ENCODE measurements at places on chromosomes 6 and 20. TPM values are rescaled to one million over a fixed set of nuclear protein-coding genes. Genes with fewer than 3 reads are reported as not detected.

- DNase-seq: peak; percentile 39
Measured at GRCh38 chr20:17910828-17911294, 57.7 kb downstream of the SNX5 start.

Gene SPATS1
- total RNA-seq: not detected

GRCh38 chr6:74826263-74826662 lies 379.6 kb downstream of the COL12A1 start:
- no peak for DNase-seq

- no peak for DNase-seq
Measured at GRCh38 chr6:79687759-79688158, 56.6 kb downstream of the SH3BGRL2 start.

DNA sequence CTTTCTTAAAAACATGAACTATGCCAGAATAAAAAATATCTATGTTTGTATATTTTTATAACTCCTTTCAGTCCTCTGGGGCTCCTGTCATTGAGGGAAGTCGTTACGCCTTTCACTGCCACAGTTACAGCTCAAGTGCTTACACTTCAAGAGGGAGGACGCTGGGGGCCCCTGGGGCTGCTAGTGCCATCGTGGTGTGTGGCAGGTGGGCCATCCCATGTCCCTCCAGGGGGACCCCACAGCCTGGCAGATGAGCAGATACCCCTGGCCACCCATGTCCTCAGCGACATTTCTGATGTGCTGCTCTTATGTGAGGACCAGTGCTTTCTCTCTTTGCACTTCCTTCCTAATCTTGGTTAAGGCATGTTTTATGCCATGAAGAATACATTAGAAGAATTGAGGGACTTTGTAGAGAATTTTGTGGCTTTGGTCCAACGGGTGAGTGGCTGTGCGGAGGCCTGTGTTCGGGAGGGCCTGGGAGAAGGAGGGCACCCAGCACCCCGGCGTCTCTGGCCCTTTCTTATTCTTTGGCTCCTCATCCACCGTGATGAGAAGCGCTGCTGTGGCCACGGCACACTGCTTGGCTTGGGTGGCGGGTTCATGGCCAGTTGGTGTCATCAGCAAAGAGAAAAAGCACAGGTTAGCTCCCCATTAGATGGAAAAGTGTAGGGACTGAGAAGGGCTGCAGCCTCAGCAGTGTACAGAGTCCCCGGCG lies 38.3 kb upstream of the SYNJ2 start:
- no peak for DNase-seq

DNA sequence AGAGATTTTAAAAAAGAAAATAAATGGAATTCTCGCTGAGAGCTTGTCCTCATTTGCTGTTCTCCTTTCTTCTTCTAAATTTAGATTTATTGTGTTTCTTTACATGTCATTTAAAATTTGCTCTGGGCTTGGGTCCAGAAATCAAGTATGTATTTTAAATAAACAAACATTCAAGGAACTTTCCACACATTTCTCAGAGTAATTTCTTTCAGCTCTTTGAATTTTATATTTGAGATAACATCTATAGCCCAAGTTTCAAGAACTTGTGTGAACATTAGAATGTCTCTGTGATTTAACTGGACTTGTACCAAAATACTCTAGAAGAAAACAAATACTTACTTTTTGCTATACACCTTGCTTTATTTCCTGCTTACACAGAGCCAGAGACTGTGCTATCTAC lies 192.3 kb downstream of the TMEM200A start:
- no peak for DNase-seq

Data from HT-29 (cell line).